C1 segment of cervical spinal cord (tissue), 14 donors: ENCODE measurements at places on chromosomes 16 and 17.

DNA sequence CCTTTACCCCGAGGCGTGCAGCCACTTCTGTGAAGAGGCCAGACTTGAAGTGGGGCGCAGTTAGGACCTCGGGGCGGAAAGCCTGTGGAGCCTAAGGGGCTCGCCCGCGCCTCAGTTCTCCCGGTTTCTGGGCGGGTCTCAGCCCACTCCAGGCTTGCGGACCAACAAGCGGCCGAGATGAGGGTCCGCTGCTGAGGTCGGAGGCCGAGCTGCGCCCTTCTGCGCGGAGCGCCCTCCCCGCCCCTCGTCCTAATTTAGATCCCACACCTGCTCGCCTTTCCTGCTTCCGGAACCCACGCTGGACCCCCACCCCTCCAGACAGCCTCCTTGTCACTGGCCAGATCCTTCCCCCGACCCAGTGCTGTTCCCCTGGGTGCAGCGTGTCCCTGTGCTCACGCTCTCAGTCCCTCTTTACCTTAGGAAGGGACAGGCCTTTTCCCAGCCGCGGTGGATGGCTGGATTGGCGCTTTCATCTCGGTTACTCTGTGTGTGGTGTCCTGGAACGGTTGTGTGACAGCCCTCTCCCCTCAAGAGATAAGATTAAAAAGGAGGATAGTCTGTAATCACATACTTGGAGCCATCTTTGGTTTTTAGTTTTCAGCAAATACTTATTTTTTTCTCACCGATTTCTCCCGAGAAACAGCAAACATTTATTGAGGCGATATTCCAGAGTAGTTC, 933 bp upstream of the ATXN7L3 start:
- no peak for DNase-seq

DNA sequence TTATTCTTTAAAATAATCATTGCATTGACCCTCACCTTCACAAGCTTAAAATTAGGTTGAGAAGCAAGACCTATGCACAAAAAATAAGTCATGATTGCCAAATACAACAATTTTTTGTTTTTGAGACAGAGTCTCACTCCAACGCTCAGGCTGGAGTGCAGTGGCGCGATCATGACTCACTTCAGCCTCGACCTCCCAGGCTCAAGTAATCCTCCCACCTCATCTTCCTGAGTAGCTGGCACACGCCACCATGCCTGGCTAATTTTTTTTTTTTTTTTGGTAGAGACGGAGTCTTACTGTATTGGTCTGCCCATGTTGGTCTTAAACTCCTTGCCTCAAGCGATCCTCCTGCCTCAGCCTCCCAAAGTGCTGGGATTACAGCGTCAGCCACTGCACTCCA, 24.2 kb downstream of the ZNF652 start:
- DNase-seq = no peak

DNA sequence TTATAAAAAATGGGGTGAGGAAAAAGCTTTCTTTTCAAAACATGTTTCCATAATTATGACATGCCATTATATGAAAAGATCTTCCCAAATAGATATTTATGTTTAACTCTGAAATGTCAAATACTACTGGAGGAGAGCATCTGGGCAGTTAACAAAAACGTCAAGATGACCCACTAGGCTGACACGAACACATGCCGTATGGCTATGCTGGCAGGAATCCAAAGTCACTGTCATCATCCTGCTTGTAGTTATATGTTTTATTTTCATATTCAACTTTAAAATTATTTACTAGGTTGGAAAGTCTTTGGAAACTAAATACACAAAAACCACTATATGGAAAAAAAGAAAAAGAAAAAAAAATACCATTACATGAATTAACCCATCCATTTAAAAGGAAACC, 27.3 kb downstream of the ANKFY1 start:
- peak; percentile 11 for DNase-seq

DNA sequence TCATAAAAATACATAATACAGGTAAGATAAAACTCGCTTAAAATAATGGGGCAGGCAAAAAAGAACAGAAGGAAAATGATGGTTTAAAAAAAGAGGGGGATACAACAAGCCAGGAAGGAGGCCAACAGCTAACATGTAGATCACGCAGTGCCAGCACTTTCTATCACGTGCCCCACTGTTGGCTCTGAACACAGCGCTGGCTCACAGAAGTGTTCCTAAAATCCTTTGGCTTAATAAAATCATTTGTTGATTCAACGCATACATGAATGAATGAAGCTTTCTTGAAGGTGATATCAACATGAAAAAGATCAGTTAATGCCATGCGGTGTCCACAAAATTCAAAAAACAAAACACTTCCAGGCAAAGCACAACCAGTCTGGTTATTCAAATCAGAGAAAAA, 8.5 kb downstream of the ITGAE start:
- DNase-seq = peak; percentile 13

GRCh38 chr17:45645330-45645729, 138.8 kb upstream of the CRHR1 start:
- no peak for DNase-seq

DNA sequence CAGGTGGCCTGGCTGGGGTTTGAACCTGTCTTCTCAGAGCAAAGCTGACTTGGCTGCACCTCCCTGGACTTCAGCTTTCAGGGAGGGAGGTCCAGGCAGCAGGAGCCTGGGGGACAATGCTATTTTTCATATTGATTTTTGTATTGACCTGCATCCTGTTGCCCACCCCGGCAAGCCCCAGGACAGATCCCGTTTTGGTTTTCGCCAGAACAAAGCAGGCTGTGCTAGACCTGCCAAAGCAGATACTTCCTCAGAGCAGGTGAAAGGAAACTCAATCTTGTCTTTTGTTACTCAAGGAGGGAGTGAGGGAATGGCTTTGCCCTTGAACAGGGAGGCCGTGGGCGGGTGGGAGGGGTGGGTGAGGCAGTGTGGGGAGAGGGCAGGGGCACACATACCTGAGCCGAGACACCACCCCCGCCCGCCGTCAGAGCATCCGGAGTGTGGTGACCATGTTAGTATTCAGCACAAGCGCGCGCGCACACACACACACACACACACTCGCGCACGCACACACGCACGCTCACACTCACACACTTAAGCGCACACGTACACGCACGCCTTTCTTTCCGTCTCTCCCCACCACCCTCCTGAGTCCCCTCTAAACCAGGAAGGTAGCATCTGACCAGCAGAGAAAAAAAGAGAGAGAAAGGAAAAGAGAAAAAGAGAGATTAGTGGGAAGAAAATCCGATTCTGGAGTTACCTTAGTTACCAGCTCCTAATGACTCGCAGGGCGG, 59.5 kb downstream of the RAI1 start:
- no peak for DNase-seq

GRCh38 chr16:86365513-86366273, 144.6 kb upstream of the FOXF1 start:
- DNase-seq = no peak

DNA sequence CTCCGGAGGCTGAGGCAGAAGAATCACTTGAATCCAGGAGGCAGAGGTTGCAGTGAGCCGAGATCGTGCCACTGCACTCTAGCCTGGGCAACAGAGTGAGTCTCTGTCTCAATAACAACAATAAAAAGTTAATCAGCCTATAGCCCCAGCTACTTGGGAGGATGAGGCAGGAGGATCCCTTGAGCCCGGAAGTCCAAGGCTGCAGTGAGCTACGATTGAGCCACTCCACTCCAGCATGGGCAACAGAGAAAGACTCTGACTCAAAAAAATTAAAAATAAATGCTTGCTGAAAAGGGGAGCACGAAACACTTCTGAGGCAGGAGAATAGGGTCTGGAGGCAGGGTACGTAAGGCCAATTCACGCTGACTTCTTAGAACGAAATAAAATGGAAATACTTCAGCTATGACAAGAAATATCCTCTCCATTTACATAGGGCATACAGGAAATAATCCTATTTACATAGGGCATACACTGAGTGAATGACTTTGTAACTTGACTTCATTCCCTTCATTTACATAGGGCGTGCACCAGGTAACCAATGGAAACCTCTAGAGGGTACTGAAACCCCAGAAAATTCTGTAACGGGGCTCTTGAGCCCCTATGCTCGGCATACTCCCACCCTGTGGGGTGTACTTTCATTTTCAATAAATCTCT, 3.2 kb upstream of the PRPSAP1 start:
- no peak for DNase-seq

GRCh38 chr16:86396901-86397311, 113.4 kb upstream of the FOXF1 start:
- no peak for DNase-seq

- DNase-seq = no peak
Measured at GRCh38 chr16:3519581-3519980, 18.8 kb downstream of the CLUAP1 start.

GRCh38 chr16:66844342-66845079, at the start of gene CA7:
Gene CA7 (plus strand): TSS chr16:66844414. CDS start chr16:66844488, 74 bp downstream.
- no peak for DNase-seq

GRCh38 chr16:11303405-11304138, 22.4 kb upstream of the PRM1 start:
- no peak for DNase-seq

DNA sequence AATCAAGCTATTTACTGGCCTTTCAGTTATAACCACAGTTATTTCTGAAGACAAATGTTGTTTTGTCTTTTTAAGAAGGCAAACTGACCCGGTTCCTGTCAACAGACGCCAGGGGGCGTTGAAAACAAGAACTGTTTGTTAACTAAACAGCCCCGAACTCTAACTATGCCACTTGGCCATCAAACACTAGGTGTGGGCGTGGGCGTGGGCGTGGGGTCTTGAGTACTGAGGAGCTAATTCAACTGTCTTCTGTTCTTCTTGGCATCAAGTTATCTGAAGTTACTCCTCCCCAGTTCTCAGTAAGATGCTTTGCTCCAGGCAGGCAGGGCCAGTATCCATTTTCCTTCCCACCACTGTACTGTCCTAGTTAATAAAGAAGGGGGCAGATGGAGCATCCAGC, 63.3 kb upstream of the MTMR4 start:
- DNase-seq = no peak

DNA sequence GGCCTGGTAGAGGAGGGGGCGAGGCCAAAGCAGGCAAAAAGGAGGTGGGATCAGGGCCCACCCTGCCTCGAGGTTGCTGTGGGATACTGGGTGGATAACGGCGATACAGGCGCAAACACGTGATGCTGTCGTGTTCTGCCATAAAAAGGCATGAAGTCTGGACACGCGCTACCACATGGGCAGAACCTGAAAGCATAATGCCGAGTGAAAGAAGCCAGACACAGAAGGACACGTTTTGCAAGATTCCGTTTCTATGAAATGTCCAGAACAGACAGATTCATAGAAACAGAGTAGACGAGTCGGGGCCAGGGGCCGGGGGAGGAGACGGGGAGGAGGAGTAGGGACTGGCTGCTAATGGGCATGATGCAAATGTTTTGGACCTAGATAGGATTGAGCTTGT, 43.5 kb downstream of the ZDHHC7 start:
- no peak for DNase-seq

DNA sequence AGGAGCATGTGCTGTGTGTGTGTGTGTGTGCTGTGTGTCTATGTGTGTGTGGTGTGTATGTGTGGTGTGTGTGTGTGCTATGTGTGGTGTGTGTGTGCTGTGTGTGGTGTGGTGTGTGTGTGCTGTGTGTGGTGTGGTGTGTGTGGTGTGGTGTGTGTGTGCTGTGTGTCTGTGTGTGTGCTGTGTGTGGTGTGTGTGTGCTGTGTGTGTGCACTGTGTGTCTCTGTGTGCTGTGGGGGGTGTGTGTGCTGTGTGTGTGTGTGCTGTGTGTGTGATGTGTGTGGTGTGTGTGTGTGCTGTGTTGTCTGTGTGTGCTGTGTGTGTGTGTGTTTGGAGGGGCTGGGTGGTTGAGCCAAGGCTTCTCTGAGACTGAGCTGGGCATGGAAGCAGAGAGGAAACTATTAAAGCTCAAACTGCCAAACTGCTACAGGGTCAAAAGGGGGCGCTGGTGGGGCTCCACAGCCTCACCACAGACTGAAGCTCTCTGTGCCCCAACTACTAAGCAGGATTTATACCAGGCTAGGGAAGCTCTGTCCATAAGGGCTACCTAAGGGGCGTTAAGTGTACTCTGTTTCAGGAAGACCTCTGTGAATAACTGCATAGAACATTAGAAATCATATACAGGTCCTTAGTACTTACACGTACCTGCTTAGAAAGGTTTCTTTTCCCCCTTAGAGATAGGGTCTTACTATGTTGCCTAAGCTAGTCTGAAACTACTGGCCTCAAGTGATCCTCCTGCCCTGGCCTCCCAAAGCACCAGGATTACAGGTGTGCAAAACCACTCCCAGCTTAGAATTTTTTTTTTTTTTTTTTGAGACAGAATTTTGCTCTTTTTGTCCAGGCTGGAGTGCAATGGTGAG, 27.8 kb upstream of the GHDC start:
- no peak for DNase-seq

DNA sequence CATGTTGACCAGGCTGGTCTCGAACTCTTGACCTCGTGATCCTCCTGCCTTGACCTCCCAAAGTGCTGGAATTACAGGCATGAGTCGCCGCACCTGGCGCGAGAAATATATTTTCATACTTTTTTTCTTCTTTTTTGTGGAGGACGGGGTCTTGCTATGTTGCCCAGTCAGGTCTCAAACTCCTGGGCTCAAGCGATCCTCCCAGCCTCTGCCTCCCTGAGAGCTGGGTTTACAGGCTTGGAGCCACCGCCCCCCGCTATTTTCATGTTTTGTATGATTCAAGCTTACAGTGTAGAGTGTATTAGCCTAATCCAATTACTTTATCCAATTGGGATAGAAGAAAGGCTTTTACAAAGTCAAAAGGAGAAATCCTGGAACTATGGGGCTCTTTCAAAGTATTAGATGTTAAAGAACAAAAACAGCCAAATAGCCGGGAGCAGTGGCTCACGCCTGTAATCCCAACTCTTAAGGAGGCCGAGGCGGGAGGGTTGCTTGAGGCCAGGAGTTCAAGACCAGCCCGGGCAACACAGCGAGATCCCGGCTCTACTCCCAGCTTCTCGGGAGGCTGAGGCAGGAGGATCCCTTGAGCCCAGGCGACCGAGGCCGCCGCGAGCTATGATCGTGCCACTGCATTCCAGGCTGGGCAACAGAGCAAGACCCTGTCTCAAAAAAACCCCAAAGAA, 1.4 kb upstream of the MAP1LC3B start:
- no peak for DNase-seq
